ENCODE measurements at places on chromosomes 13 and 19.

GRCh38 chr13:31807090-31807541 lies 67.8 kb downstream of the RXFP2 start:
- peak; percentile 40 for DNase-seq

- DNase-seq, result no peak
These were observed 405.0 kb downstream of the COG6 start for GRCh38 chr13:40060296-40061007.

GRCh38 chr13:66076417-66076816 lies 1153.7 kb downstream of the PCDH9 start:
- DNase-seq, result no peak

GRCh38 chr19:1279782-1280341 lies 4.5 kb downstream of the FAM174C start:
- DNase-seq, result peak; percentile 71

DNA sequence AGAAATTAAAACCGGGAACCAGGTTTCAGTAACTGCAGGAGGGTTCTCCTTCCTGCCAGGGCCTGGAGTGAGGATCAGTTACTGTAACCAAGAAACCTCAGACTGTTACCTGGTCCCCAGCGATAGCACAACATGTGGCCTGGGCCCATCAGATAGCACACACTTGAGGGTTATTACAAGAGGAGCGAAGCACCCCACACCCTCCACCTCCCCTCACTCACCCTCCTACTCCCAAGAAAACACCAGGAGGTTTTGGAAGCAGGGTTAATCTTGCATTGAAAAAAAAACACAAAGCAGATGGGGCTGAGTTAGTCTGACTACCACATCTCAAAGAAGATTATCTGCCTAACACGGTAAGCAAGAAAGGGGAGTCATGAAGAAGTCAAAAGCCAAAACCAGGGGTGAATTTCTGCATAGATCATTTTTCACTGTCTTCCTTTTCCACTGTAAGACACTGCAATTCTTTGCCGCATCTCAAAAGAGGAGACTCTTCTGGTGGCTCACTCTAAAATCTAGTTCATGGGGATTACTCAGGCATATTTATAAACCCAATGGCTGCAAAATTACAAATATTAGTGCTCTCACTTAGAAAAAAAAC lies 75.9 kb upstream of the DOCK9 start:
- DNase-seq, result no peak

GRCh38 chr19:648904-649801 lies 9.5 kb downstream of the FGF22 start:
- no peak for DNase-seq

DNA sequence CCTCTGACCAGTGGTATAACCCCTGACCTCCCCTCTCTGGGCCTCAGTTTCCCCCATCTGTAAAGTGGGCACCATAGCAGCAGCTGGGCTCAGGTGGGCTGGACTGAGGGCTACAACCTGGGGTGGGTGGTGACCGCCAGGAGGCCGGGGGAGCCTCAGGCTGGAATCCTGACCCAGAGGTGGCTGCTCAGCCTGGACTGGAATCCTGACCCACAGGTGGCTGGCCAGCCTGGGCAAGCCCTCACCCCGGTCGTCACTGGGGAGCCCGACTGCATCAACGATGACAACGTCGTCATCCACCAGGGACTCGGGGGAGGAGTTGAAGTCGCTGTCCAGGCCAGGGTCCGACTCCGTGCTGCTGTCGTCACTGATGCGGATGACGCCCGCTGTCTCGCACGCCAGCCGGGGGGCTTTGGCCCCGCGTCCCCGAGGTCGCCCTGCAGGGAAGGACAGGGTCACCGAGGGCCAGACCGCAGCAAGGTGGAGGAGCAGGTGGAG lies 10.2 kb downstream of the GPX4 start:
- DNase-seq, result no peak

DNA sequence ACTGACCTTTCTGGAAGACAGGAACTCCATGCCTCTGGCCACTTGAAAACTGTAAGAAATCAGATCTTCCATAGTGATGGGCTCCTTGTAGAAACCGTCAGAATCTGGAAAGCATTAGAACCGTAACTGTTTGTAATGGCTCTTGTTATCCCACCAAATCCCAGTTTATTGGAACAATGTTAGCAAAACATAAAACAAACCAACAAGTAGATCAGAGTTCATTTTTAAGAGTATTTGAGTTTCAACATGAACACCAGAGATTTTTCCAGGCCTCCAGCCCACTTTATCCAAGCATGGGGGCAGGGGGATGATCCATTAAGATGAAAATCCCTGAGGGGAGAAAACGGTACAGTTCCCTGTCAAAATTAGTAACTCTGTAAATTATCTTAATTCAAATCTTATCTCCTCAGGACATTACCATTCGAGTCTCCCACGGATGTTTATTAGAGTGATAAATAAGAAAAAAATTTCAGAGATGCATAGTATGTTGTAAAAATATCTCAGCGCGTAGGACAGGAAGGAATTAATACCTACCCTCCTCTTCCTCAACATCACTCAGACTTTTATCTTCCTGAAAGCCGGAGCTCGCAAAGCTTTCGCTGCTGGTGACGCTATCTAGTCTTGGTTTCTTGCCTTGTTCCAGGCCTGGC lies 172.5 kb downstream of the FLT1 start:
- no peak for DNase-seq
